Endodermal cell (in vitro differentiated cells): ENCODE measurements at places on chromosomes 12 and 14.
A peak's percentile ranks its signal among the peaks of the same experiment; 100 is the strongest.

DNA sequence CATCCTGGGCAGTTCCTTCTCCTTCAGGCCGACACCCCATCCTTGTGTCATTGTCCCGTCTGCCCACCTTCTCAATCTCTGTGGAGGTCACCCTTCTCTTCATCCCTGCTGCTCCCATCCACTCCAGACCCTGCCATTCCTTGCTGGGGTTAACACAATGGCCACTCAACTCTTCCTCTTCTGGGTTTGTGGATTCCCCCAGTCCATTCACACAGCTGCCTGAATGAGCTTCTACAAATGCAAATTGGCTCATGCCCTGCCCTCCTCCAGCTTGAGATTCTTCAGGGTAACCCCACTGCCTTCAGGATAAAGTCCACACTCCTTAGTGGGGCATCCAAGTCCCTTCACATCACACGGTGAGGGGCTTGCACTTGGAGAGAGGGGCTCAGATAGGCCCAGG, 17.2 kb upstream of the PRMT8 start:
- H3K4me3 ChIP-seq = no peak overlapping the region
- no peak overlapping the region for H3K27ac ChIP-seq
- no peaks in the 10 kb centered on the region for H3K36me3 ChIP-seq
- no peaks in the 10 kb centered on the region for H3K27me3 ChIP-seq
- H3K4me1 ChIP-seq = no peaks in the 10 kb centered on the region

GRCh38 chr12:49950273-49951251, at the start of gene AQP2:
Gene AQP2, plus strand, starts transcription at chr12:49950737. Its CDS starts 94 bp downstream, at chr12:49950831.
- DNase-seq = peak; percentile 52
- no peak within 1 kb of the TSS for H3K27ac ChIP-seq
- peaks cover 5% of the 10 kb centered on the region for H3K4me1 ChIP-seq
- H3K4me3 ChIP-seq = no peak within 1 kb of the TSS
- peaks cover 58% of the 10 kb centered on the region for H3K27me3 ChIP-seq

GRCh38 chr12:53292426-53292825, 2.9 kb upstream of the PFDN5 start:
- no peak for DNase-seq
- H3K4me1 ChIP-seq = no peaks in the 10 kb centered on the region
- H3K27me3 ChIP-seq = no peaks in the 10 kb centered on the region
- H3K36me3 ChIP-seq = peaks cover 43% of the 10 kb centered on the region

DNA sequence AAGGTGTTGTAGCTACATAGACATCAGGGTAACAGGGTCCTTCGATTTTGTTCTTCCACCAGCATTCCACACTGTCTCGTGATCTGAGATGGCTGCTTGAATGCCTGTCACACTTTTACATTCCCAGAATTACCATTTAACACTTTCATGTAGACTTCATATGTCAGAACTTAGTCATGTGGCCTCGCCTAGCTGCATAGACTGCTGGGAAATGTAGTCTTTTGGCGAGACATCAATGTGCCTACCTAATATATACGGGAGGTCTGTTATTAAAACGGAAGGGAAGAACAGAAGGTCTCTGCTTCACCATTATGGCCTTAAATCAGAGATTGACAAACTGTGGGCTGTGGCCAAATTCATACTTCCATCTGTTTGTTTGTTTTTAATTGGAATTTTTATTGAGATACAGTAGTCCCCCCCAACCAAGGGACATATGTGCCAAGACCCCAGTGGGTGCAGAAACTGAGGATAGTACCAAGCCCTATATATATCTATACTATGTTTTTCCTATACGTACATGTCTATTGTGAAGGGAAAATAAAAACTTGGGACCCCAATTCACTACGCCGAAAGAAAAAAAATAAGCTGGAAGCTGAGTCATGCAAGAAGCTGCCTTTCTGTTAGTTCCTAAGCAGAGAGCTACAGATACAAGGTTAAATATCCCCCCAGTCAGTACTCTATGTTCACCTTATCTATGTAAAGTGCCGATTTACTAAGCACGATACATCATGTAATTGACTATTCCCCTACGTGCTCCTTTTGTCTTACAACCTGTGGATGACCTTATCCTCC, 11.3 kb upstream of the HRK start:
- no peaks in the 10 kb centered on the region for H3K36me3 ChIP-seq
- no peaks in the 10 kb centered on the region for H3K4me1 ChIP-seq
- H3K4me3 ChIP-seq = no peak overlapping the region
- no peak overlapping the region for H3K27ac ChIP-seq
- no peaks in the 10 kb centered on the region for H3K27me3 ChIP-seq

DNA sequence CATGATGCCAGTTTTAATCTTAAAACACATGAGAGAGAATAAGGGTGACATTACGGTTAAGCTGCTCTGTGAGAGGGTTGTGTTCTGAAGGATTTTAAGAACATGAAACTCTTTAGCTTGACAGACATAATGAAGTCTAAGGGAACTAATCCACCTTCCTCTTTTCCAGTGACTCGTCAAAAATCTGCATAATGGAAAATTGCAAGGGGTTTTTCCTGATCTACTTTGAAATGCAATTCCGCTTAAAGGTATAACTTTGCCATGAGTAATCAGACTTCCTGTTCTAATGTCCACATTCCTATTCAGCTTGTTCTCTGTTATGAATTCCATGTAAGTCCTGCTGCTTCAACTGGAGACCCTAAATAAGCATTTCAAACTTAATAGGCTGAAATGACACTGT, at the start of gene ZNF705A:
Gene ZNF705A (plus strand): TSS at position 171 of the 400 bp plus-strand sequence. CDS start 15,611 bp downstream, outside the sequence.
- H3K36me3 ChIP-seq = no peaks in the 10 kb centered on the region
- no peaks in the 10 kb centered on the region for H3K4me1 ChIP-seq
- no peaks in the 10 kb centered on the region for H3K27me3 ChIP-seq
- H3K27ac ChIP-seq = no peak within 1 kb of the TSS

- H3K36me3 ChIP-seq = no peaks in the 10 kb centered on the region
- no peak overlapping the region for H3K27ac ChIP-seq
- DNase-seq = no peak
- no peak overlapping the region for H3K4me3 ChIP-seq
- H3K27me3 ChIP-seq = no peaks in the 10 kb centered on the region
Measured at GRCh38 chr12:110071504-110071903, 23.2 kb upstream of the C12orf76 start.

- H3K4me3 ChIP-seq = peak overlapping the region; percentile 81
- peaks cover 2% of the 10 kb centered on the region for H3K4me1 ChIP-seq
- DNase-seq = peak; percentile 95
- no peaks in the 10 kb centered on the region for H3K36me3 ChIP-seq
- H3K27ac ChIP-seq = no peak overlapping the region
Measured at GRCh38 chr12:31117203-31118011, 43.7 kb downstream of the DDX11 start.

DNA sequence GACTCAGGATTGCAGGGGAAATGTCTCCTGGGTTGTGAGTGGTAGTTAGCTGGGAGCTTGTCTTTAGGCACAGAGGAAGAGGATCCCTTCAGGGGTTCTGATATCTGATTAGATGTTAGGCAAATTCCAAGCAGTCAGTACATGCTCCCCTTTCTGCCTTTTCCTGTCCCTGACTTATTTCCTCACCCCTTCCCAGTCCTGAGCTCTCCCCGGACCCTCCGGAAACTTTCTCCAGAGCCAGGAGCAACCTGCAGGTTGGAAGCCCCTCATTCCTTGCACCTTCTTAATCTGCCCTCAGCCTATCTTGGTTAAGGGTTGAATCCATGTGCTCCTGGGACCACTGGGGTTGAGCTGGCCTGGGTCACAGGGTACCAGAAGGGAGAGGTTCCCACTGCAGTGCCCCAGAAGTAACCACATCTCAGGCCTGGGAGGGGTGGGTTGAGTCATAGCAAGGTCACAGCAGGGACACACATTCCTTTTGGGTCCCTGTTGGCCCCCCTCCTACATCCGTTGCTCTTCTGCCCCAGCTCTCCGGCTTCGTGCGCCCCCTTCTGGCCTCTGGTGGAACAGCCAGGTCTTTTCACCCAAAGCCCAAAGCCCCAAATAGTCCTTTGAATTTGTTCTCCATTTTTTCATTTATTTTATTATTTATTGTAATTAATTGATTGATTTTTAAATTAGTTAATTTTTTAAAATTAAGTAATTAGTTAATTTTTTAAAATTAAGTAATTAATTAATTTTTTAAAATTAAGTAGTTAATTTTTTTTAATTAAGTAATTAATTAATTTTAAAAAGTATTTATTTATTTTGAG, 1.8 kb downstream of the IGFBP6 start:
- peaks cover 30% of the 10 kb centered on the region for H3K4me1 ChIP-seq
- H3K36me3 ChIP-seq = no peaks in the 10 kb centered on the region
- H3K4me3 ChIP-seq = peak overlapping the region; percentile 80
- peak; percentile 98 for DNase-seq

DNA sequence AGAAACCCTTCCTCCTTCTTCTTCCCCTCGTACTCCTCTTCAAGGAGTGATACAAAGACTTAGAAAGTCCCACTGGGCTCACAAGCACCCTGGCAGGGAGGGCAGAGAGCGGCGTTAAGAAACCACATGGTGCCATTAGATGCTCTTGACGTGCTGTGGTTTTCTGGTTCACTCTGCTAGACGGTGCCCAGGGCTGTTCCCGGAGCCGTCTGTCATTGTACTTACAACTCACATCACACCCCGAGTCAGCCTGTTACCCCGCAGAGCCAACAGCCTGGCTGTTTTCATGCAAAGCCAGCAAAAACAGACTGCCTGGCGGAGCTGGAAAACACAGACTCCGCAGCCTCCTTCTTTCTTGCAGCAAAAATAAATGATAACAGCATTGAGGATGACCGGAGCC, 232.6 kb upstream of the TBX3 start:
- no peaks in the 10 kb centered on the region for H3K36me3 ChIP-seq
- H3K27me3 ChIP-seq = no peaks in the 10 kb centered on the region
- no peak overlapping the region for H3K4me3 ChIP-seq
- H3K4me1 ChIP-seq = peaks cover 3% of the 10 kb centered on the region
- peak; percentile 61 for DNase-seq

GRCh38 chr12:64221651-64222008, 466 bp downstream of the KICS2 start:
- H3K4me1 ChIP-seq = peaks cover 2% of the 10 kb centered on the region
- DNase-seq = peak; percentile 98
- peak overlapping the region; percentile 77 for H3K27ac ChIP-seq
- no peaks in the 10 kb centered on the region for H3K27me3 ChIP-seq

DNA sequence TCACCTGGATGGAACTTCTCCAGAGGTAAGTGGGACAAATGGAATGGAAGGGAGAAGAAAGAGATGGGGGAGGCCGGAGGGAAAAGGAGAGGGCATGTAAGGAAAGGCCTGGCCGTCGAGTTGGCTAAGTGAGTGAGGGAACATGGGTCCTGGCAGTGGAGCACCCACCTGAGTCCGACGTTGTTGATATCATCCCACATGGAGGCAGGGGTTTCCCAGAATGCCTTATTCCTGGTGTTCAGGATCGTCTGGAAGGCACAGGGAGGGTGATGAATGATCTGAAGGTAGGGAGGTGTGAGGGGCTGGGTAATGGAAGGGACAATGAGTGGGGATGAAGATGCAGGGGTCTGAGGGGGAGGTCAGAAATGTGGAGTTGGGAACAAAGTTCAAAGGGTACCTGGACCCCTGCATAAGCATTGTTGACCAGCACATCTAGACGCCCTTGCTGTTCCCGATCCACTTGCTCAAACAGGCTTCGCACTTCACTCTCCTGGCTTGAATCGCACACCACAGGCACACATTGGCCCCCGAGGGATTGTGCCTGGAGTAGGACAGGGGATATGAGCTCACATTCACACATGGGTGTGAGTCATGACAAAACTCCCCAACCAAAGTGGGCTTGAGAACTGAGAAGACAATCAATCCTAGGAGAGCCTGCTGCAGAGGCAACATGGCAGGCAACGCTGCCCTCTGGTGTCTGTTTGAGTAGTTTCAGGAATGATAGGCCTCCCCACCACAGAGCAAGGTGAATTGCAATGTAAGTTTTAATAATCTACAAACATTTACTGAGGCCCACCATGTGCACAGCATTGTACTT, 3.0 kb downstream of the DHRS1 start:
- H3K4me1 ChIP-seq = no peaks in the 10 kb centered on the region
- peak; percentile 84 for DNase-seq
- no peak overlapping the region for H3K27ac ChIP-seq

DNA sequence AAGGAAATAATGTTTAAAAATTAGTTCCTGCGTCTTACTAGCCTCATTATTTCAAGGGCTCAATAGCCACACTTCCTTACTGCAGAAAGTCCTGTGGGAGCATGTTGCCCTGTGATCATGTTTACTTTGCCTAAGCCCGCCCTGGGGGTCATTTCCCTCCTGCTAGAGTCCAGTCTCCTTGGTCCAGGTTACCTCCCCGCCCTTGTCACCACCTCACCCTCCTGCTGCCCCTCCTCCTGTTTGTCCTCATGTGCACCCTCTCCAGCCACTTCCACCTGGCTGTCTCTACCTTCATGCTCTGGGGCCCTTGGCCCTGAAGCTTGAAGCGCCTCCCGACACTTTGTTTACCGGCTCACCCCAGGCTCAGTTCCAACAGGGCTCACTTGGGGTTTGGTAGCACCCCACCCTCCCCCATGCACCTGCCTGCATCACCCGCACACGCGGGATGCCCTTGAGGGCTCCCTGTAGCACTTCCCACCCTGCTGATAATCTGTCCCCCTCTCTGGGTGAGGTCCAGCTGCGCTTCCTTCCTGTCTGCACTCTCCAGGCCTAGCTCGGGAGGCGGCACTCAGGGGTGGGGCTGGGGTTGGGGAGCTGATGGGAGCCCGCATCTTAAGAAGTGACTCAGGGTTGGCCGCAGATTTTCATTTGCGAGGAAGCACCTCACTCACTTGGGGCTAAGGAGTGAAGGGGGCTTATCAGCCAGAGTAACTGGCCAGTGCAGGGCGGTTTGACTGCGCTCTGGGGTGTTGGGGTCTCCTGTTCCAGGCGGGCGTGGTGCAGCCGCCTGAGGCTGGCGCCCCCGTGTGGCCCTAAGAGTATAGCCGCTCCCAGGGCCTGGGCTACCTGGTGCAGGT, 40.1 kb downstream of the SMIM41 start:
- no peak overlapping the region for H3K4me3 ChIP-seq
- H3K27ac ChIP-seq = no peak overlapping the region
- H3K27me3 ChIP-seq = no peaks in the 10 kb centered on the region
- H3K36me3 ChIP-seq = no peaks in the 10 kb centered on the region
- H3K4me1 ChIP-seq = no peaks in the 10 kb centered on the region

DNA sequence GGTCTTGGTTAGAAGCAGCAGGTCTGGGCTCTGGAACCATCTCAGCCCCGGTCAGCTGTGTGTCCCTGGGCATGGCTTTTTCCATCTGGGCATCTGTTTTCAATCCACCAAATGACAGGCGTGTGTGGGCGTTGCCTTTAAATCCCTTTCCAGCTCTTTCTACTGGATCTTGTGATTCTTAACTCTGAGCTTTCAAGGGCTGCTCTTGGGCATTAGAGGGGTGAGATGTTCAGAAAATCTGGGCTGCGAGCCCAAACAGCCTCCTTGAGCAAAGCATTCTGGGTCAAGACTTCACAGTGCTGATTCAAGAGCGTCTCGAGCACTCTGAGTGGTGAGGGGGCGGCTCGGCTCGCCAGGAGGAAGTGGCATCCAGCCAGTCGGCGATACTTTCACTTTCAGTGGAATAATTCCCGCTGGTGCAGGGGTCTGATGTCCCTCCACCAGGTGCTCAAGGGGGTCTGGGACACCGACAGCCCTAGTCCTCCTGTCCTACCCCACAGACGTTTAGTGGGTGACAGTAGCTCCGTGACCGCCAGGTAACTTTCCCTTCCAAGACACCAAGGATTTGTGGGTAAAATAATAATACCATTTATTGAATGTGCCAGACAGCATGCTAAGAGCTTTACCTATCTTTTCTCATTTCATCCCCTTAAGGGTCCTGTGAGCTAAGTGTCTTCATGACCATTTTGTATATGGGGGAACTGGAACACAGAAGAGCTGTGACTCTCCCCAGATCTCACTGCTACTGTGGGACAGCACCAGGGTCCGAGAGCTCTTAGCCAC, 114.0 kb downstream of the PLXNC1 start:
- peak; percentile 46 for DNase-seq
- no peak overlapping the region for H3K27ac ChIP-seq
- H3K4me1 ChIP-seq = no peaks in the 10 kb centered on the region
- H3K36me3 ChIP-seq = no peaks in the 10 kb centered on the region
